Thoracic aorta (tissue), 2 donors: ENCODE measurements at places on chromosomes 2 and 18. TPM values are rescaled to one million over a fixed set of nuclear protein-coding genes. Genes with fewer than 3 reads are reported as not detected.

DNA sequence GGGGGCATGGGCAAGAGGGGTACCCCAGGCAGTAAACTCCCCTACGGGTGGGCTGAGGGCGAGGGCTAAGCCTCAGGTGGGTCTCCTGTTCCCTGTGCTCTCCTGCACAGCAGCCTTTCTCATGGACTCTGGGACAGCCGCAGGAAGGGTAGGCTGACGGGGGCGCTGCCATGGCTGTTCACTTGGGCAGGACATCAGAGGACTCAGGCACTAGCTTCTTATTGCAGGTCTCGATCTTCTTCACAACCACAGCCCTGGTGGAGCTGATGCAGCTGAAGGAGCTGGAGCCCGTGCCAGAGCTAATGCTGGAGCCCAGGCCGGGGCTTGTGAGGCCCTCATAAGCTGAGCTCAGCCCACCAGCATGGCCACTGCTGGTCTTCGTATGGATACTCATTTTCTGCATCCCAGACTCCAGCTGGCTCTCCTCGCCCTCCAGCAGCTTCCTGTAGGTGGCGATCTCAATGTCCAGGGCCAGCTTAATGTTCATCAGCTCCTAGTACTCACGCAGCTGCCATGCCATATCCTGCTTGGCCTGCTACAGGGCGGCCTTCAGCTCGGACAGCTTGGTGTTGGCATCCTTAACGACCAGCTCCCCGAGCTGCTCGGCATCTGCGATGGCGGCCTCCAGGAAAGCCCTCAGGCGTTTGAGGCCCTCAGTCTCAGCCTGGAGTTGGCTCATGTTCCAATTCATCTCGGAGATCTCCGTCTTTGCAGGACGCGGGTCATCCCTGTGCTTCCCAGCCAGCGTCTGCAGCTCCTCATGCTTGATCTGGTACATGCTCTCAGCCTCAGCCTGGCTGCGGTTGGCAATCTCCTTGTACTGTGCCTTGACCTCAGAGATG, 359.8 kb upstream of the SETBP1 start:
- no peaks in the 10 kb centered on the region for H3K27me3 ChIP-seq
- no peaks in the 10 kb centered on the region for H3K4me1 ChIP-seq
- H3K4me3 ChIP-seq = no peak overlapping the region
- DNase-seq = no peak

DNA sequence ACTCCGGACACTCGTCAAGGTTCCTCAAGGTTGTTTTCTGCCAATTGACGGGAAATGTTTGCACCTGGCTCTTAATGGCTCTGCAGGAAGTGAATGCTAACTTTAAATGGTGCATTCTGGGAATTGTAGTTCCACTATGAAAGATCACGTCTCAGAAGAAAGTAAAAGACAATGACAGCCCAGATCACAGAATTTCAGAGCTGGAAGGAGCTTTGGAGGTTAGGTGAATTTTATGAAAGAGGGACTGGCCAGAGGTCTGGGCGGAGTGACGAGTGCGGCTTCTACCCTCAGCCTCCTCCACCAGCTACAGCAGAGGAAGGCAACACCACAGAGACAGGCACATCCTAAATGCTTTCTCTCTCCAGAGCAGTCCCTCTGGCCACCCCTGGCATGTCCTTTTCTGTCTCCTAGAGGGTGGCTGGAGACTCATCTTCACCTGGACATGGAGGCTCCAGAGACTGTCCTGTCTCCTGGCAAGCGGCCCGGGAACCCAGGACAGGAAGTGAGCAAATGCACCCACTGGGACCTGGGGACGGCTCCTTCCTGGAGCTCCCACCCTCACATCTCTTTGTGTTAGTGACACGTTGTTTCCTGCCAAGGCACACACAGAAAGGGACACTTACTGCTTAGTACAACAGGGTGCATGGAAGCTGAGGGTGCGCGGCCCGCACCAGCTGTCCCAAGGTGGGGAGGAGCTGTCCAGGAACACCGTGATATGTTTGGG, 19.4 kb downstream of the THAP4 start:
- no peak for DNase-seq
- no peaks in the 10 kb centered on the region for H3K4me1 ChIP-seq
- no peaks in the 10 kb centered on the region for H3K36me3 ChIP-seq
- no peaks in the 10 kb centered on the region for H3K27me3 ChIP-seq
- no peak overlapping the region for H3K27ac ChIP-seq
- H3K4me3 ChIP-seq = peak overlapping the region; percentile 47

- H3K27ac ChIP-seq = no peak overlapping the region
- no peaks in the 10 kb centered on the region for H3K4me1 ChIP-seq
- no peaks in the 10 kb centered on the region for H3K36me3 ChIP-seq
- no peak for DNase-seq
- H3K4me3 ChIP-seq = no peak overlapping the region
Observed at GRCh38 chr18:23938901-23939341, 75.6 kb upstream of the TTC39C start.

- DNase-seq = no peak
- H3K27me3 ChIP-seq = no peaks in the 10 kb centered on the region
- H3K27ac ChIP-seq = no peak overlapping the region
- no peak overlapping the region for H3K4me3 ChIP-seq
- no peaks in the 10 kb centered on the region for H3K4me1 ChIP-seq
Observed at GRCh38 chr2:159484532-159484931, 131.8 kb downstream of the BAZ2B start.

Gene CNGA3
- not detected for total RNA-seq

Gene TUBA3E
- total RNA-seq = not detected

DNA sequence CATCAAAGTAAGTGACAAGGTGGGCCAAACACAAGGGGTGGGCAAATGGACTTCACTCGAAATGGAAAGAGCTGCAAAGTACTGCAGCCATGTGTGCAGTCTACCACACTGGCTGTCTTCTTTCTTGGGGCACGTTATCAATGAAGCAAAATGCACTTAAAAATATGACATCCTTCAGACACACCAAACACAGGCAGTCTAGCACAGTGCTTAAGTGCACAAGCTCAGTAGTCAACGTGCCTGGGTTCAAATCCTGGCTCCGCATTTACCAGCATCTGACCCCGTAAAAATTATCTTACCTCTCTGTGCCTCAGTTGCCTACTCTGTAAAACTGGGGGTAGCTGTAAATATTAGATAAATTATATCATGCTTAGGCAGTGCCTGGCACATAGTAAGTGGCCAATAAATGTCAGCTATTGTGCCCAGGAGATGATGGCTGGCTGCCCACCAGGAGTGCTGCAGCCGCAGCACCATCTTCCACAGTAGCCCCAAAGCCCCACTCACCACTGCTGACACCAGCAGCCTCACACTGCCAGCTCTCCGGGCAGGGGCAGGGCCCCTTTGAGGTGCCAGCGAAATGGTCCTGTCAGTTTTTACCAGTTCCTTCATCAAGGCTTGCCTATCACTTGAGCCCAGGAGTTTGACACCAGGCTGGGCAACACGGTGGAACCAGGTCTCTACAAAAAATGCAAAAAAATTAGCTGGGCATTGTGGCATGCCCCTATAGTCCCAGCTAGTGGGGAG, 121.8 kb upstream of the SLC1A4 start:
- no peak for DNase-seq
- H3K27me3 ChIP-seq = no peaks in the 10 kb centered on the region
- H3K27ac ChIP-seq = no peak overlapping the region
- H3K4me1 ChIP-seq = peaks cover 12% of the 10 kb centered on the region
- no peaks in the 10 kb centered on the region for H3K36me3 ChIP-seq
